ENCODE measurements at places on chromosomes 5 and 9. TPM values are rescaled to one million over a fixed set of nuclear protein-coding genes. Genes with fewer than 3 reads are reported as not detected.

Gene CAMK2A
- total RNA-seq: 0.10 TPM

Gene KLF4
- total RNA-seq: 13.3 TPM

Gene MARCHF3
- 19.9 TPM for total RNA-seq

Gene DMGDH
- 1.9 TPM for total RNA-seq

Gene CTXN3
- total RNA-seq: not detected

Gene TSSK1B
- 0.46 TPM for total RNA-seq

Gene BNC2
- total RNA-seq: 14.5 TPM

Gene FOXD4
- 0.13 TPM for total RNA-seq

Gene LHX6
- not detected for total RNA-seq

Gene GMCL2
- total RNA-seq: not detected

Gene CORO2A
- total RNA-seq: 0.73 TPM

Gene SUSD3
- not detected for total RNA-seq

Gene PCDHB4
- total RNA-seq: 0.20 TPM

Gene LHX3
- total RNA-seq: not detected

Gene CHD1
- total RNA-seq: 36.7 TPM

Gene SLC6A19
- not detected for total RNA-seq

Gene IFNA8
- not detected for total RNA-seq

Gene ITK
- not detected for total RNA-seq

Gene GPX3
- 56.0 TPM for total RNA-seq

Gene PCDHA10
- 0.50 TPM for total RNA-seq

Gene ARID3C
- total RNA-seq: 0.36 TPM

Gene CTSV
- 0.17 TPM for total RNA-seq
